Stimulated activated CD8-positive, alpha-beta memory T cell treated with anti-CD3 and anti-CD28 coated beads, Interleukin-4, amount 100 ng/mL, for 48 hours (primary cell): ENCODE measurements at places on chromosomes 4 and X.

- no peak for DNase-seq
Measured at GRCh38 chrX:24219320-24219719, 69.8 kb downstream of the ZFX start.

GRCh38 chr4:83701041-83701440 lies 165.1 kb downstream of the GPAT3 start:
- DNase-seq = no peak

DNA sequence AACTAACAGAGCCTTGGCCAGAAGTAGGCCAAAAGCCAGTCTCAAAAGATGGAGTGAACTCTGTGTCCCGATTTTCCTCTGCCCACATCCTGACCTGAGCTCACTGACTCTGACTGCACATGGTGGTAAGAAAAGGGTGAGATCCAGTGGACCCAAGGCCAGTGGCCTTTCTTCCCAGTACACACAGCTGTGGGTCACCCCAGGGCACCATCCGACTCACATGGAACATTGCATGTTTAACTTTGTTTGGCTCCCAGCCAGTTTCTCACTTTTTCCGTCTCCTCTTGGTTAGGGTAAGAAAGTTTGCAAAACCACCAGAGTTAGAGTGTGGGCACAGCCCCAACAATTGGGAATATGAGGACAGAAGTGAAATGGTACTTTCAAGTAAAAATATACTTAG lies 69.8 kb downstream of the GAB1 start:
- peak; percentile 31 for DNase-seq

GRCh38 chr4:33974270-33974669 lies 2270.0 kb downstream of the ARAP2 start:
- DNase-seq = no peak

DNA sequence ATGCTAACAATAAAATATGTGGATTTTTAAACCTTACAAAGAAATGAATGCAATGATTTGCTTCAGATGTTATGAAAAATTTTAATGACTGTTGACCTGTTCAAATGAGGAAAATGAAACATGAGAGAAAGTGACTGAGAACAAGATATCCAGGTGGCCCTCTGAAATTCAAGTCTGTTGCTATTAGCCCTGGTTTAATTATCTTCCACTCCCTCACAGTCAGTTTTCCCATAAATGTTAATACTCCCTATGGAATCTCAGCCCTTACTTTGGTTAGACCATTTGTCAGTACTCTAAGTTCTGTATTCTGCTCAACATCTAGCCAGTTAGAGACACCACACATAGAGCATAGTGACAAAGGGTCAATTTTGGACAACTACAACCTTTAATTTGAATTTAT lies 327.8 kb downstream of the PDGFC start:
- DNase-seq = no peak

- DNase-seq = no peak
Measured at GRCh38 chrX:3037218-3037617, 4.1 kb upstream of the ARSF start.

- peak; percentile 16 for DNase-seq
Measured at GRCh38 chr4:3268395-3269104, 19.6 kb downstream of the MSANTD1 start.

DNA sequence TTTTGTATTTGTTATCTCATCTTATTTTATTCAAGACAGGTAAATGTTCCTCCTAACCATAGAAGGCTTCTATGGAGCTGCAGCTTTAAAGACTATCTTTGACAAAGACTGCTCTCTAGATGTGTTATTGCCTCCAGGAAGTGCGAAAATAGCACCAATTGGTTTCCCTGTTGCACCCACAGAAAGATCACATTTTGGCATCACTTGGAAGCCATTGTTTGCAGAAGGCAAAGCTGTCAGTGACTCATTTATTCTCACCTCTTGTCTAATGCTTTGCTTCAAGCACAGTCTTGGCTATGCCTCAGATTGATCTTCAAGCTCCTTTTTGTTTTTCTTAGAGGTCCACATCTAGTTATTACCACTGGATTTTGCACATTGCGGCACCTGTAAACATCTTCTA lies 150.3 kb downstream of the PCDH7 start:
- no peak for DNase-seq

GRCh38 chr4:182212211-182212761 lies 30.9 kb upstream of the TENM3 start:
- no peak for DNase-seq

DNA sequence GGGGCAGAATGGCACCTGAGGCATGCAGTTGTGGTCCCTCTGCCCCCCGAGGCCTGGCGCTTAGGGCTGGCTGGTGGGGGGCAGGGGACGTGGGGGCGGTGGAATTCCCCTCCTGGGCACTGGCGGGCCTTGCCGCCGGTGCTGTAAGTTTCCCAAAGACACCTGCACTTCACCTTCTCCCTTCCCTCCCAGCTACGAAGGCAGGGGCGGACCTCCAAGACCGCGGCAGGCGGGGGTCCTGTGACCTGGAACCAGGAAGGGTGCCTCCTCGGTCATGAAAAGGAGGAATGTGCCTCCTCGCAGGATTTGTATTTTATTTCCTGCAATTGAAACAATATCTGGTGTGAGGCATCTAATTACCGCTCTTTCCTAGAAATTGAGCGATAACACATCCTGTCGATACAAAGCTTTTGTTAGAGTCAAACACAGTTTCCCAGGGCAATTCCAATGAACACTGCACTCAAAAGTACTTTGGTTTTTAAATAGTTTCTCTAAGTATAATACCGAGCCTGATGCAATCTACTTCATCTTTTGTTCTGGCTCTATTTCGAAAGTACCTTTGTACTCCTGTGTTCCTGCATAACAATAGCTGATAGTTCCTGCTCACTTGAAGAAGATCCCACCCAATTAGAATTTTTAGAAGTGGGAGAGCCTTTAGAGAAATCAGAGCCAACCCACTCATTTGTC lies 12.3 kb upstream of the ADRA2C start:
- DNase-seq = no peak

DNA sequence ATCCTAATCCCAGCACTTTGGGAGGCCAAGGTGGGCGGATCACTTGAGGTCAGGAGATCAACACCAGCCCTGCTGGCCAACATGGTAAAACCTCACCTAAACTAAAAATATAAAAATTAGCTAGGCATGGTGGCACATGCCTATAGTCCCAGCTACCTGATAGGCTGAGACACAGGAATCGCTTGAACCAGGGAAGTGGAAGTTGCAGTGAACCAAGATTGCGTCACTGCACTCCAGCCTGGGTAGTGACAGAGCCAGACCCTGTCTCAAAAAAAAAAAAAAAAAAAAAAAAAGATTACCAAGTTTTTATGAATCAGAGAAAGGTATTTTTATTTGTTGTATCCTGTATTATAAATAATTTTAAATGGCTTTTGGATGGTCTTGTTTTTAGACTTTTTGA lies 15.1 kb downstream of the TRAPPC11 start:
- DNase-seq = no peak

DNA sequence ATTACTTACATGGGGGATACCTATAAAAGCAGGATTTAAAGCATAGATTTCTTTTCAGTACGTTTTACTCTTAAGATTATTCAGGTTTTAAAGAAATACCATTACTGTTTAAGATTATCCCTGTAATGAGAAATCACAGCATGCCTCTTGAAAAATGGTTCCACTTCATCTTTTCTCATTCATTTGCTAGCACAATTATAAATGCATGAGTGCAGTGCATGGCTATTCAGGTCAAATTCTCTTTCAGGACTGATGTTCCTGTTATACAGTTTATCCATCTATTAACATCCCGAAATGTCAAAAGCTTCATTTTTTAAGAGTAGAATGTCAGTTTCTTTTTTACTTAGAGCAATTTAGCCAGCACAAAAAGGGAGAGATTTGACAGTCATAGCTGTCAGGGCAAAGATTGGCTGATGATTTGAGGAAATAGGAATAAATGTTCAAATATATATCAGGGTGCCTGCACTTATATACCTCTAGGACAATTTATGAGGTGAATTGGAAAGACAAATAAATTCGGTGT lies 135.2 kb downstream of the ADGRL3 start:
- no peak for DNase-seq

GRCh38 chrX:120625371-120625770 lies 4.5 kb downstream of the C1GALT1C1 start:
- DNase-seq = no peak

DNA sequence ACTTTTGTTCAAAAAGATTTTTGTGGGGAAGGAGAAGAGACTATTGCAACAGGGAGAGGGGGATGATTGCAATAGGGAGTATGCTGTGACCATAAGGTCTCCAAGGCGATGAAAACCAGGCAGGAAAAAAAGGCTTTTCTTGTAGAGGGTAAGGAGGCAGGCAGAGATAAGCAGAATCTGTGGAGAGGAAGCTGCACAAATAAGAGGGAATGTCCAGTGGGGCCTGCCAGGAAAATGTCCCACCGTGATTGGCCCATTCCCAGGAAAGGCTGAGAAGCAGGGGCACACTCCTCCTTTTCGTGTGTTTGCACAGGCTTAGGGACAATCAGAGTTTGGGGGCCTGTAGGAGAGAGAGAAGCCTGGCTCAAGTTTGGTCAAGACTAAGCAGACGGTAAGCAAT lies 29.1 kb downstream of the SPACA5 start:
- no peak for DNase-seq

- no peak for DNase-seq
Measured at GRCh38 chr4:5887361-5888221, 5.3 kb downstream of the CRMP1 start.

DNA sequence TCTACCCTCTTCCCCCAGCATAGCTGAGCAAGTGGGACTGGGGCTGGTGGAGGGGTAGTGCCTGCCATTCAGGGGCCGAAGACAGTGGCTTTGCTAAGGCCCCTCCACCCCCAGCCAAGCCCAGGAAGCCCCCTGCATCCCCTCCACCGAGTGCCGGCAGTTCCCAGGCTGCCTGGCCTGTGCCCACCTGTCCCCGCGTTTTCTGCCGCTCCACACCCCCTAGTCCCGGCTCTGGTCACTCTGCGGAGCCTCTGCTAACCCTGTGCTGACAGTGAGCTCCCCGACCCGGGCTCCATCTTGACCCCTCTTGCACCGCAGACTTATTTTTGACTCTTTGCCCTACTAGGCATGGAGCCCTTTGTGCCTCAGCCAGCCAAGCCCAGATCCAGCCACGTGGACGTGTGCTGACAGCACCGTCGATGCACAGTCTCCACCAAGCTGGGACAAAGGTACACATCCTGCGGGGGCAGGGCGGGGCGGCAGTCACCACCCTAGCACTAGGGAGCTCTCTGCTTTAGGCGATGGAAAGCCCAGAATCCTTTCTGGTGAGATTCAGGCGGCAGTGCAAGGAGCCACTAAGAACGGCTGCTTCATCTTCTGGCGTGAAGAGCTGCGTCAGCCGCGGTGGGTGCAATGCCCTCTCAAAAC lies 96.6 kb downstream of the PHKA2 start:
- DNase-seq = no peak

GRCh38 chrX:1493877-1494510 lies 41.3 kb upstream of the ASMTL start:
- DNase-seq = peak; percentile 21

DNA sequence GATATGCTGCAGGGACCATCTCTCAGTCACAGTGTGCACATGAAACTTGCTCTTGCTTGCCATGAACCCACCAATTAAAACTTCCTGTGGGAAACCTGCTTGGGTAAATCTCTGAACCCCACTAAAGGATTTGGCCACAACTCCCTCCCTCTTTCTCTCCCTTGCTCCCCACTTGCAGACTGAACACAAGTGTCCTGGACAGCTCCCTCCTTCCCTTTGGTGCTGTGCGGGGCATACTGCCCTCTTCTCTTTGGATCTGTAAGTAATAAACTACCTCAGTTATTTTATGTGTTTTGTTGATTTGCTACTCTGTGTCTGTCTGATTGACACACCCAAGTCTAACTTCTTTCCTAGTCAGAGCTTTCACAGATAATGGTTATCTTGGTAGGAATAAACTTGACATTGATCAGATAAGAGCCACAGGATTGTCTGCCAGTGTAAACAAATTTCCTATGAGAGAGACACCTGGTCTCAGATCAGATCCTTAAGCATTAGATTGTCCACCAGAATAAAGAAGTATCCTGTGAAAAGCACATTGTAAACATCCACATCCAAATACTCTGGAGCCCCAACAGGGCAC lies 41.8 kb downstream of the SULT1E1 start:
- no peak for DNase-seq

DNA sequence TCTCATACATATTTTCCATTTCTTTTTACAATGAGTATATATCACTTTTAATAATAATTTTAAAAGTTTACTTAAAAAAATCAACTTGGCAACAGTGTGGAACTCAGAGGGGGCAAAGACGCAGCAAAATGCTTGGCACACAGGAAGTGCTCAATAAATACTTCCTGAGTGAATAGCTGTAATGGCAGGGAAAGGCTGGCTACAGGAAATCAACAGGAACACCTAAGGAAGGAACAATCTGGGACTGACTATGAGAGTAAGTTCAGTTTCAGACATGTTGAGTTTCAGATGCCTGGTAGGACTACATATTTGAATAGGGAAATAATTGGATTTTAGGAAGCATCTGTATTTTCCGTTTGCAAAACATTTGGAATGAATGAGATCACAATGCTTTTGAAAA lies 137.6 kb downstream of the SCLT1 start:
- DNase-seq = no peak

DNA sequence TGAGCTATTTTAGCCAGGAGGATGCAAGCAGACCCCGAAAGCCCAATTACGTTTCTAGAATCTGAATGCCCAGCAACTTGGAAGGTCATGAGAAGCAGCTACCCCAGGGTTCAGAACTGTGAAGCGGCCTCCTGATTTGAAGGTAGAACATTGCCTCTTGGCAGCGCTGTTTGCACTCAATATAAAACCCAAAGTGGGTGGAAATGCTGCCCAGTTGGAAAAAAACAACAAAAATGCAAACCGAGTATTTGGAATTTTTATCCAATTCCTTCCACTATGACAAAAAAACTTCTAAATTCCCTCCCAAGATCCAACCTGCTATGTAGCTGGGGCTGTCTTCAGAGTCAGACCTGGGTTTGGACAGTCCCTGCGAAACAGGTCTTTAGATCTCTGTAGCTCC lies 103.3 kb upstream of the RBPJ start:
- no peak for DNase-seq

DNA sequence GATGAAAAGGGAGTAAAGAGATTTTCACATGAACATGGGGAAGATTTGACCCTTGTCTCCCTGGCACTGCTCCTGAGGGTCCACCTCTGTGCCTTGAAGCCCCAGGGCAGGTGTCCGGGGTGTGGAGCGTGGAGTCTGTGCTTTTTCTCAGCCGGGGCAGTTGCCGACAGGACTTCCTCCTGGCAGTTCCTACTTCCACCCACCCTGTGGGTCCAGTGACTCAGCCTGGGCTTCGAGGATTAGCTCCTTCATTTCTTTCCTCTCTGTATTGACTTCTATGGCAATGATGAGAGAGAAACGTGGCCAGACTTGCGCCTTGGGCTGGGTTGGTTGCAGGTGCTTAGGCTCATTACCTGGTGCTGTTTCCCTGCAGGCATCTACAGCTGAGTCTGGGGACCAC lies 35.9 kb upstream of the CLCN4 start:
- DNase-seq = no peak

DNA sequence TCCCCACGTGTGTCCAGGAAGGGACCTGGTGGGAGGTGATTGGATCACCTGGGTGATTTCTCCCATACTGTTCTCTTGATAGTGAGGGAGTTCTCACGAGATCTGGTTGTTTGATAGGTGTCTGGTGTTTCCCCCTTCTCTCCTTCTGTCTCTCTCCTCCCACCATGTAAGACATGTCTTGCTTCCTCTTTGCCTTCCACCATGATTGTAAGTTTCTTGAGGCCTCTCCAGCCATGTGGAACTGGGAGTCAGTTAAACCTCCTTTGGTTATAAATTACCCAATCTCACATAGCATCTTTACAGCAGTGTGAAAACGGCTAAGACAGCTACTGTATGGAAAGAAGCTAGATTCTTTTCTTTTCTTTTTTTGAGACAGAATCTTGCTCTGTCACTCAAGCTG lies 21.6 kb upstream of the FGG start:
- no peak for DNase-seq

- DNase-seq = no peak
Measured at GRCh38 chr4:7083597-7084563, 16.0 kb upstream of the GRPEL1 start.
